ENCODE measurements at places on chromosomes 5 and 9. TPM values are rescaled to one million over a fixed set of nuclear protein-coding genes. Genes with fewer than 3 reads are reported as not detected.
A peak's percentile ranks its signal among the peaks of the same experiment; 100 is the strongest.

GRCh38 chr5:172453986-172454357 is 353 bp downstream of the SH3PXD2B start:
- DNase-seq, result peak; percentile 20
- peaks cover 13% of the 10 kb centered on the region for H3K4me1 ChIP-seq
- peaks cover 59% of the 10 kb centered on the region for H3K27me3 ChIP-seq
- peak overlapping the region; percentile 38 for H3K4me3 ChIP-seq

The SPATA31A3 gene
- not detected for total RNA-seq

GRCh38 chr5:171728686-171729085 is 56.9 kb upstream of the SMIM23 start:
- H3K27ac ChIP-seq, result no peak overlapping the region
- peaks cover 20% of the 10 kb centered on the region for H3K27me3 ChIP-seq
- H3K4me3 ChIP-seq, result no peak overlapping the region
- no peak for DNase-seq
- H3K4me1 ChIP-seq, result no peaks in the 10 kb centered on the region
- H3K36me3 ChIP-seq, result no peaks in the 10 kb centered on the region

The TRAPPC13 gene
- 21.2 TPM for total RNA-seq

The MSX2 gene
- not detected for total RNA-seq

The PBX3 gene
- total RNA-seq, result 16.3 TPM

DNA sequence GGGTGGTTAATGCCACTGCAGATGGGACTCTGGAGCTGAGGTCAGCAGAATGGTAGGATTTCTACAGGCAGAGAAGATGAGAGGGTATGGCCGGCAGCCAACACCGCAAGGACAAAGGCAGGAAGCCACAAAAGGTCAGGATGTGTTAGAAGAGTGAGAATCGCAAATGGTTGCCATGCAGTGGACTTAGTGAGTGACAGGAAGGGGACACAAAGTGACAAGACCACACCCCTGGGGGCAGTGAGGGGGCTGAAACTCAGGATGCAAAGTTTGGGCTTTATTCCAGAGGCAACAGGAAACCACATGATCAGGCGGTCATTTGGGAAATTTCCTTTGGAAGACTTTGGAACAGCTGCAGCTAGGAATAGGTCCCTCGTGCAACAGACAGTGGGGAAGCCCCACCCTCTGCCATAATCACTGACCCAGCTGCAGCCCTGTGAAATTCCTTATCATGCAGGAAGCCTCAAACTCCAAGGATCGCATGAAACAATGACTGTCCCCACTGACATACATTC is 14.2 kb upstream of the CCDC180 start:
- no peak overlapping the region for H3K4me3 ChIP-seq
- no peaks in the 10 kb centered on the region for H3K4me1 ChIP-seq
- DNase-seq, result no peak
- H3K36me3 ChIP-seq, result peaks cover 28% of the 10 kb centered on the region
- H3K27ac ChIP-seq, result no peak overlapping the region

DNA sequence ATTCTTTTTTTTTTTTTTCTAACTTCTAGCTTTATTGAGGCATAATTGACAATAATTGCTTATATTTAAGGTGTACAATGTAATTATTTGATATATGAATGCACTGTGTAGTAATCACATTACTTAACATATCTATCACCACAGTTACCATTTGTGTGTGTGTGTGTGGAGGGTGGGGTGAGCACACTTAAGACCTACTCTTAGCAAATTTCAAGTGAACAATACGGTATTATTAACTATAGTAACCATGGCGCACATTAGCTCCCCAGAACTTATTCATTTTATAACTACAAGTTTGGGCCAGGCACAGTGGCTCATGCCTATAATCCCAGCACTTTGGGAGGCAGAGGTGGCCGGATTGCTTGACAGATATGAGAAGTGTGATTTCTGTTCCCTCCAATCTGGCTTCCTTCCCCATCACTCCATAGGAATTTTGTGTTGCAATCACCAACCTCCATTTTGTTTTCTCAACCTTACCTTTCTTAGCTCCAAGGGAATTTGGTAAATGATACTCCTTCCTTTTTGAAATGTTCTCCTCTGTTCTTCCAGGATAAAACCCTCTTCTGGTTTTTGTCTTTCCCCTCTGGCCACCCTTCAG is 14.9 kb downstream of the TXN start:
- no peaks in the 10 kb centered on the region for H3K4me1 ChIP-seq
- no peak overlapping the region for H3K4me3 ChIP-seq
- no peak overlapping the region for H3K27ac ChIP-seq
- H3K36me3 ChIP-seq, result peaks cover 32% of the 10 kb centered on the region
- DNase-seq, result no peak

DNA sequence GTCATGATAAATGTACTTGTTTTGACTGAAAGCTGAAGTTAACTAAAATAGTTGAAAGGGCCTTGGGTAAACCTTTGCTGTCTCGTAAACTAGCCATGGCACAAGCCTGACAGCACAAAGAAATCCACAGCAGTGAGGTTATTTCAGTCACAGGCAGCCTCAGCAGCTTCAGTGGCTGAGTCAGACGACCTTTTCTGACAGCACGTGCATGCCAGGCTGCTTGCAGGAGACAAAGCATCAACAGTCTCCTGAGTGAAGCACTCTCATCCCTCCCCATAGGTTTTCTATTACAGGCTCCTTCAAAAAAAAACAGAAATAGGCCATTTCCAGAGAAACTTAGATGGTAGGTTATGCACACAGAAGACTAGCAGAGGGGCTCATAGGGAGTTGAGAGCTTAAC is 34.6 kb downstream of the OXCT1 start:
- no peak for DNase-seq
- no peaks in the 10 kb centered on the region for H3K27me3 ChIP-seq
- H3K4me1 ChIP-seq, result peaks cover 27% of the 10 kb centered on the region
- H3K4me3 ChIP-seq, result no peak overlapping the region
- H3K36me3 ChIP-seq, result peaks cover 67% of the 10 kb centered on the region

The POU5F2 gene
- total RNA-seq, result 0.68 TPM

GRCh38 chr9:14112226-14112625 is 201.7 kb downstream of the NFIB start:
- no peaks in the 10 kb centered on the region for H3K36me3 ChIP-seq
- H3K4me3 ChIP-seq, result no peak overlapping the region
- H3K4me1 ChIP-seq, result no peaks in the 10 kb centered on the region
- H3K27me3 ChIP-seq, result no peaks in the 10 kb centered on the region

GRCh38 chr5:31027721-31028120 is 165.8 kb upstream of the CDH6 start:
- no peak overlapping the region for H3K27ac ChIP-seq
- no peaks in the 10 kb centered on the region for H3K4me1 ChIP-seq
- H3K4me3 ChIP-seq, result no peak overlapping the region
- no peaks in the 10 kb centered on the region for H3K36me3 ChIP-seq
- DNase-seq, result no peak

- no peaks in the 10 kb centered on the region for H3K4me1 ChIP-seq
- no peaks in the 10 kb centered on the region for H3K36me3 ChIP-seq
- peaks cover 71% of the 10 kb centered on the region for H3K27me3 ChIP-seq
- H3K4me3 ChIP-seq, result no peak overlapping the region
- no peak overlapping the region for H3K27ac ChIP-seq
- DNase-seq, result no peak
Measured at GRCh38 chr5:73307645-73308355, 134.8 kb downstream of the TMEM174 start.

GRCh38 chr9:76401580-76402354 is 7.5 kb upstream of the RFK start:
- H3K4me1 ChIP-seq, result peaks cover 37% of the 10 kb centered on the region
- no peak for DNase-seq
- no peak overlapping the region for H3K4me3 ChIP-seq
- H3K27ac ChIP-seq, result no peak overlapping the region

The GNAQ gene
- total RNA-seq, result 28.0 TPM

GRCh38 chr9:120009856-120010255 is 570.1 kb downstream of the CDK5RAP2 start:
- no peak overlapping the region for H3K27ac ChIP-seq
- H3K4me1 ChIP-seq, result no peaks in the 10 kb centered on the region
- H3K27me3 ChIP-seq, result no peaks in the 10 kb centered on the region
- no peak overlapping the region for H3K4me3 ChIP-seq

Measured in activated CD4-positive, alpha-beta memory T cell treated with anti-CD3 and anti-CD28 coated beads, Interleukin-2, amount 10 ng/mL, durations not matched to agents 7 days and 5 days (primary cell).